ENCODE measurements at places on chromosomes 2 and 18. TPM values are rescaled to one million over a fixed set of nuclear protein-coding genes. Genes with fewer than 3 reads are reported as not detected.

SERPINB5 gene
- 1.8 TPM for total RNA-seq

CD207 gene
- not detected for total RNA-seq

PROM2 gene
- 1.0 TPM for total RNA-seq

RNF138 gene
- total RNA-seq = 14.0 TPM

TMEM198 gene
- total RNA-seq = 9.2 TPM

ATP8B1 gene
- total RNA-seq = 10.9 TPM

RESP18 gene
- total RNA-seq = not detected
